ENCODE measurements at places on chromosomes 1 and 21.

DNA sequence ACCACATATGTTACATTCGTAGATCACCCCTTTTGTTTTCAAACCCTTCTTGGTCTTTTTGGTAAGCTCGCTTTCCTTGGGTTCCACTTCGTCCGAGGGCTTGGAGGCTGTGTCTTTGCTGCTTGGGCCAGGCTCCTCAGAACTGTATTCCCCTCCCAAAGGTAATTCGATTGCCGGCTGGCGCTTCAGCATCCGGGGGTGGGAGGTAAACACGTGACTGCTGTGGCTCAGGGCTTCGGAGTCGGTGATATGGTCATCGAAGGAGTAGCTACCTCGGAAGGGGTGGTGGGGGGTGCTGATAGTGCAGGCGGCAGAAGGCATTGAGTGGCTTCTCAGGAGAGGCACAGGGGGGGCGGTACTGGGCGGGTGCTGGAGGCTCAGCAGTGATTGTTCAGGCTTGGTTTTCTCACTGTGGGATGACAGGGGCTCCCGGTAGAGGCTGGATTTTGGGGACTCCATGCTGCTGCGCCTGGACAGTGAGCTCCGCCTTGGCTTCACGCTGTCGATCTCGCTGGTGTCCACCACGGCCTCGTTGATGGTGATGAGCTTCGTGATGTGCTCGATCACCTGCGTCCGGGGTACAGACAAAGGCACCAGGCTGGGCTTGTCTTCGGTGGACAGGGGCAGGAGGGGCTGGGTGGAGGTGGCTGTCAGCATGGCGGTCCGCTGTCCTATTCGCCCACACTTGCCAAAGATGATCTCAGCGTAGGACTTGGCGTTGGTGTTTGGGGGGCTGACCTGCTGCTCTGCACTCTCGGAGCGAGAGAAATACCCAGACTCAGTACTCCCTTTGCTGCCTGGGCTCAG, 98.6 kb upstream of the EDN2 start:
- DNase-seq = no peak

DNA sequence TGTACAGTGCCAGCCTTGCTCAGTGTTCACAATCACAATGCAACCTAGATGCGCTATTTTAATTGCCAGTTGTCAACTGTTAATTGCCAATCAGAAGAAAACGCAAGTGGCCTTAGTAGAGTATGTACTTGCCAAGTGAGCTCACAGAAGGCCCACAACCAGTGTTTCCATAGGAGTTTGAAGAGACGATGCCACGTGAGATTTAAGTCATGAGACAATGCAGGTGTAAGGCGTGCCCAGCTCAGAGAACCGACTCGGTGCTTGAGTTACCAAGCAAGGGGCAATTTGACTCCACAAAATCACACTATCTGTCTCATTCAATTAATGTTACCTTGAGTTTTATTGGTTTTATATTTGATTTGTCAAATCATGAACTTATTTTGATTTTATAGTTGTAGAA, 65.6 kb downstream of the TEX35 start:
- DNase-seq = no peak

- DNase-seq = no peak
Measured at GRCh38 chr1:90339811-90340210, 344.9 kb downstream of the ZNF326 start.

DNA sequence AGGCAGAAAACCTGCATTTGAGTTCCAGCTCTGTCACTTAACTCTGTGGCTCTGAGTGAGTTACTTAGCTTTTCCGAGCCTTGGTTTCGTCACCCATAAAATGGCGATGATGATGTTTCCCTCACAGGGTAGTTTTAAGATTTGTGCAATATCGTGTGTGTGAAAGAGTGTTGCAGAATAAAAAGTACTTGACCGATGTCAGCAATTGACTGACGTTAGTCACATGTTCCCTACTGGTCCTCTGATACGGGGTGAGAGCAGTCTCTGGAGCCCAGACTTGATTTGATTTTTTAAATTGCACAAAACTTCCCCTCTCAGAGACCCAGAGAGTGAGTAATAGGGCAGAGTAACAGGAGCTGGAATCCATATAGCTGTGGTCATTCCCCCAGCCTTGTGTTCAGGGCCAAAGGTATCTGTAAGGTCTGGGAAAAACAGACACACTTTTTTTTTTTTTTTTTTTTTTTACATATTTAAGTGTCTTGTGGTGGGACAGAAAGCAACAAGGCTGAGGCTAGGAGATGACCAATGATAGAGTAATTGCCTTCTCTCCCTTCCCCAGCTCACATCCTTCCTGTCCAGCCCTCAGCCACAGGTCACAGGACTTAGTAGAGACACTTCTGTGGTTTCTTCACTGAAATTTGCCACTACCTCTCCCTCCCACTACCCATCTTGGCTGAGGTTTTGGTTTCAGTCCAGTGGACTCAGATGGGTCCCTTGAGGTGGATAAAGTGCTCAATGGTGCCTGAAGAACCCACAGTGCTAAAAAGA, 2.0 kb downstream of the FCER1G start:
- no peak for DNase-seq

GRCh38 chr1:67345556-67345955, 37.9 kb downstream of the IL12RB2 start:
- no peak for DNase-seq

Data from activated T-helper 1 cell treated with Interleukin-2 at 50 U/mL for 16 hours (primary cell).